ENCODE measurements at places on chromosomes 16 and 17.

GRCh38 chr17:82317394-82318168 is at the start of gene CD7:
TSS of gene CD7 (minus strand) at chr17:82317608. CDS start at chr17:82317495, 113 bp downstream.
- peak; percentile 81 for DNase-seq

DNA sequence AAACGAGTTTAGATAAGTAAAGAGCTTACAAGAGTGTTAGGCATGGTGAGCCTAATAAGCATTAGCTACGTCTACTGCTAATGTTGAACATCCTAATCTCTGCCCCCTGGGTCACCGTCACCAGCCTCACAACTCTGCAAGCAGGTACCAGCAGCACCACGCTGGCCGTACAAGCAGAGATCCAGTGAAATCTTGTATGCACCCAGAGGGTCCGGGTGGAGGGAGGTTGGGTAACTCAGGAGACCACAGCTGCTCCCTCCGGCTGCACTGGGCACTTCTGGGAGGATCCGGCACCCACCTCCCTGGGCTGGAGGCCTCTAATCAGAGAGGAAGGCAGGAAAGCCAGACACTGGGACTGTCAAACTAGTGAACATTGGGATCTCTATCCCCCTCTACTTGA is 8.4 kb upstream of the OR1F1 start:
- no peak for DNase-seq

GRCh38 chr17:17408236-17408794 is 68.5 kb upstream of the MED9 start:
- peak; percentile 14 for DNase-seq

GRCh38 chr17:64006361-64007088 is 8.4 kb downstream of the PRR29 start:
- DNase-seq, result no peak

DNA sequence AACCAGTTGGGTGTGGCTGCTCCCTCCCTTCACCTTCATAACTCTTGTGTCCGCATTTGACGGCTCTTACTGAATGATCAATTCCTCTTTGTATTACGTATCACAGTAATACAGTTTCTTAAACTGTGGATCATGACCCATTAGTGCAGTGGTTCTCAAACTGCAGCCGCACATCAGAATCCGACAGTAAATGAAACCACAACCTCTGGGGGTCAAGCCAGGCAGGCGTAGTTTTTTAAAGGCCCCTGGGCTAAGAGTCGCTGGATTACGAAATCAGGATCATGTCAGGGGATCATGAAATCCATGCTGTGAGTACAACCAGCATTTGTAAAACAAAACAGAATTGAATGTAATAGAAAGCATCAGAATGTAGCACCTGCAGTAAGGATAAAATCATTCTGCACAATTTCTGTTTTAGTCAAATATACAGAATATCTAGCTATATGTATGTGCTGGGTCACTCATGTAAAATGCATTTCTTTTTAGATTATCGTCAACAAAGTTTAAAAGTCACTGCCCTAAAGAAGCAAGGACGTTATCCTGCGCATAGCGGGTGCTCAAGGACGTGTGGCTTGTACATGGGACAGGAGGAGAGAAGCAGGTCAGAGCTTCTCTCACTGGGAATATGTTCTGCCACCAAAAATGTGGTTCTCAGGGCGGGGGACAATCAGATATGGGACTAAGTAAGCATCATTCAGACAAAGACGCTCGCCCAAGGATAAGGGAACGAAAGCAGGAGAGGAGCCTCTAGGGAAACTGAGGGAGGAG is 113.1 kb downstream of the ZFHX3 start:
- no peak for DNase-seq

GRCh38 chr17:80772906-80773242 is 218.8 kb upstream of the CHMP6 start:
- no peak for DNase-seq

GRCh38 chr17:83055911-83056582 is 23.4 kb upstream of the METRNL start:
- DNase-seq, result no peak

- no peak for DNase-seq
These were observed 25.6 kb downstream of the PMP22 start for GRCh38 chr17:15239491-15239890.

GRCh38 chr17:64259922-64260321 is 3.1 kb downstream of the TEX2 start:
- no peak for DNase-seq

- DNase-seq, result no peak
These were observed 30.7 kb upstream of the MYO18A start for GRCh38 chr17:29210879-29211278.

DNA sequence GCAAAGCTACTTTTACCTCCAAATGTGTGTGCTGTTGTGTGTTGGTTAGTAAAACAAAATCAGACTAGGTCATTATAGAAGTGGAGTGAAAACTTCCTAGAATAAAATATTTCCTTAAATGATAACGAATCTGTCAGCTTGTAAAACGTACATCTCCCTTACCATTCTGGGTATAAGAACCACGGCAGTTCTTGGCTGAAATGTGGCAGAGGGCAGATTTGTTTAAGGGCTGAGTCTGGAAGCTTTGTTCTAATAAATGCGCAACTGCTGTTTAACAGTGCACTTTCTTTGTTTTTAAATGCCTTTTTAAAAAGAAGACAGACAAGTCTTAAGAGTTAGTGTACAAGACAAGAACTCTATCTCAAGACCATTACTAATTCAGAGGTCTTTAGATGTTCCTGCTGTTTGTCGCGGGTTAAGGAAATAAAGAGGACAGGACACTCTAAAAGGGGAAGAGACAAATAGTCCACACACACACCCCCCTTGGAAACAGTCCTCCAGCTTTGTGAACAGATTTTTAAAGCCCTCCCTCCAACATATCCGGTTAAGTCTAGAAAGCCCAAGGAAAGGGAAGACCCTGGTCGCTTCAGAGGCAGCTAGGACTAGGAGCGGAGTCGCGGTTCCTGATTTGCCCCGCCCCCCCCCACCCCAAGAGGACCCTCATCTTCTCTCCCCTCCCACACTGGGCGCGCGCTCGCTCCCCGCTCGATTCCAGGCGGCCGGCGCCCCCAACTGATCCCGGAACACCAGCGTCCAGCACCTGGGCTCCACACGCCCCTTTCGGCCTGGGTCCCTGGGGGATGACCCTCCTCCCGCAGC is 658 bp downstream of the SYNRG start:
- peak; percentile 9 for DNase-seq
